ENCODE measurements at places on chromosomes 6 and 20.

DNA sequence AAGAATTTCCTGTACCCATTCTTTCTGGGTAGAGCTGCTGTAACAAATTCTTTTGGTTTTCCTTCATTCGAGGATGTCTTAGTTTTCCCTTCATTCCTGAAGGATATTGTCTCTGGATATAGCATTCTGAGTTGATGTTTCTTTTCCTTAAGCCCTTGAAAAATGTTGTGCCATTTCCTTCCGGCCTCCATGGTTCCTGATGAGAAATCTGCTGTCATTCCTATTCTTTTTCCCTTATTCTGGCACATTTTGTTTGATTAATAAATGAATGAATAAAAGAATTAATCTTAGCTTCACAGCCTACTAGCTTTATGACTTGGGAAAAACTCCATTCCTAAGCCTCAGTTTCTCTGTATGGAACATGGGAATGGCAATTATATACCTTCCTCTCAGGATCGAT lies 173.1 kb downstream of the EYA2 start:
- no peak for DNase-seq

DNA sequence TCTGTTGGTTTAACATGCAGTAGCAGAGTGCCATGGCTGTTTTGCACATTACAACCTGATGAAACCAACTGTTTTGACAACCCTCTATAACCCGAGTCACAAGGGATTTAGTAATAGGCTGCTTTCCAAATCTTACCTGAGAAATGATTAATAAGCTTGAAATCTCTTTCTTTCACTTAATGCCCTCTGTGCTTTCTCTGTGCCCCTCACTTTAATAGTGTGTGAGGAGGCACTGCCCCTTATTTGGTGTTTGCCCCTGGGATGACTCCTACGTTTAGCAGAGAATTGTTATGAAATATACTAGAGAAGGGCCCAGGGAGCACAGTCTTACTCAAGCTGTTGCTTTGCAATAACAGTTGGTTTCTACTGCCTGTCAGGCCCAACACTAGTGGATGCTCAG lies 31.0 kb upstream of the PTCHD4 start:
- no peak for DNase-seq

DNA sequence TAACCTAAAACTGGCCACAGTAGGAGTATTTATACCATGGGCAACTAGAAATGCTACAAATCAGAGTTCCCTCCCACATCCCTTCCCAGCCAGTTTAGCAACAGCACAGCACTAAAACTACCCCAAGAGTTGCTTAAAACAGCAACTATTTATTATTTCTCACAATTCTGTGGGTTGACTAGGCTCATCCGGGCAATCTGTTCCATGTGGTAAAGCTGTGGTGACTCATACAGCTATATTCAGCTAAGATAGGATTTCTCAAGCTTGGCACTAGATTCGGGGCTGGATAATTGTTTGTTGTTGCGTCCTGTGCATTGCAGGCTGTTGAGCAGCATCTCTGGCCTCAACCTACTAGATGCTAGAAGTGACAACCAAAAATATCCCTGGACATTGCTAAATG lies 8.6 kb upstream of the HECA start:
- no peak for DNase-seq

GRCh38 chr6:165702669-165703068 lies 39.6 kb upstream of the PDE10A start:
- DNase-seq = no peak

DNA sequence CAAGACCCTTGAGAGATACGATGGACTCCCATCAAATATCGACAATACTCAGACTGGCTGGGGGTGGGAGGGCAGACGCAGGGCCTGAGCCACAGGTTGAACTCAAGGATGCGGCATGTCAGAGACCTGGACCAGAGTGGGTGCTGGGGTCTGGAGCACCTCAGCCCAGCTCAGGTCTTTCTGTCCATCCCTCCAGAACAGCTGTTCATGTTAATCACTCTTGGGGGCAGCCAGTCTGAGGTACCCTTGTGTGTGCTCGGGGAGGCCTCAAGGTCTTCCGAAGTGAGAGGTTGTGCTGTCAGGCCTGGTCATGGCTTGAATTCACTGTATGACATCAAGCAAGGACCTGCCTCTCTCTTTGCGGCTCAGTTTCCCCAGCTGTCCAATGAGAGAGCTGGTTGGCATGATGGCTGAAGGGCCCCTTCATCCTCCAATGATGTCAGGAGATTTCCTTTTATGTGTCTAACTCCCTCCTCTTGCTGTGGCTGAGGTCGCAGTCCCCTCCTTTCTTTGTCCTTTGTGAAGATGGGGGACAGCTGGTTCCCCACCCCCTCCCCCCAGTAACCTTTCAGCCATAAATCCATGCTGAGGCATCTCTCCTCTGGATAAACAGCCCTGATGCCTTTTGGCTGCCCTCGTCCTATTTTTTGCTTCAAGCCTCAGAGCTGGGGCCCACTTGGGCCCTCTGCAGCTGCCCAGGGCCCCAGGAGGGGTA lies 15.3 kb downstream of the MYH7B start:
- no peak for DNase-seq

GRCh38 chr6:157249826-157250225 lies 73.5 kb downstream of the TMEM242 start:
- no peak for DNase-seq

DNA sequence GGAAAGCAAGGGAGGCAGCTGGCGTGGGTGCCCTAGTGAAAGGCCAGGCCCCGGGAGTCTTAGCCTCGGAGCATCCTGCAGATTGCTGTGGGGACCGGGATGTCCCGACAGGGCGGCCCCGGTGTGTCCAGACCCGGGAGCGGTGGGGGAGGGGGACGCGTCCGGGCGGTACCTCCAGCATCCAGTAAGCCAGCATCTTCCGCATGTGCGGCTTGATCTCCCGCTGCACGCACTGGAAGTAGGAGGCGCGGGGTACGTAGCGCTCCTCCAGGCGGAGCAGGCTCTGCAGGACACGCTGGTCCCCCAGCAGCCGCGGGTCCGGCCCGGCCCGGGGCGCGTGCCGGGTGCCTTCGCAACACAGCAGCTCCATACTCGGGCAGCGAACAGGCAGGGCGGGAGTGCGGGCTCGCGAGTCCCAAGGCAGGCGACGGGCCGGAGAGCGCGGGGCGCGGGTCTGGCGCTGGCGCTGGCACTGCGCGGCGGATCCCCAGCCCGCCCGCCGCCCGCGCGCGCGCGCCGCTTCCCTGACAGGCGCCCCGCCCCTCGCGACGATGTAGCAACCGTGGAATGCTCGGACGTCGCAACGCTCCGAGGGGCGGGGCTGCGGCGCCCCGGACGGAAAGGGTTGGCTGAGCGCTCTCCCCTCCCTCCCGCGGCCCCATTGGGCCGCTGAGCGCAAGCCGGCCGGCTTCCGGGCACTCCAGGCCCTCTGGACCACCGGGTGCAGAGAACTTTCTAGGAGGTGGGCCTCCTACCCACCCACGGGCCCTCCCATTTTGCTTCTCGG lies at the start of gene CCND3:
Gene CCND3 (minus strand): TSS at position 529 of the 787 bp plus-strand sequence. CDS start 159 bp downstream, at position 370.
- DNase-seq = peak; percentile 94

GRCh38 chr6:34374069-34374468 lies 18.4 kb downstream of the NUDT3 start:
- DNase-seq = no peak

DNA sequence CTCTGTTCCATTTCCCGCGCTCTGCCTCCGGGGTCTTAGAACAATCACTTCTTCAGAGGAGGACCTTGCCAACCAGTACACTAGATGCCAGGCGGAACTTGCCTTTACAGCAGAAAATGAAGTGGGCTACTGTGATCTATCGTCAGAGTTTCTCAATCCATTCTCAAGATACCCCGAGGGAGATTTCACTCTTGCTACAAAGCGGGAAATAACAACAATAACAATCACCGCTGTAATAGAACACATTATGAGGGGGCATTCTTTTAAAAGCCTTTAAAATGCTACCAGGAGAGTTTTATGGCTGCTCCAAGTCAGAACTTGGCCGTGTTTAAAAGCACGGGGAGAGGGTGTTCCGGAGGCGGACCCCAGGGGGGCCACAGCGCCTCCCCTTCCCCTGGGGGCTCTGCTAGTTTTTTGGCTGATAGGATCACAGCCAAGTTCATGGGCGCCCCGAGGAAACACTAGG lies 617.0 kb upstream of the AGPAT4 start:
- DNase-seq = no peak

- DNase-seq = no peak
Measured at GRCh38 chr6:111657146-111657545, 51.5 kb upstream of the TRAF3IP2 start.

- DNase-seq = peak; percentile 60
Measured at GRCh38 chr6:47047479-47048407, 5.6 kb upstream of the ADGRF1 start.

DNA sequence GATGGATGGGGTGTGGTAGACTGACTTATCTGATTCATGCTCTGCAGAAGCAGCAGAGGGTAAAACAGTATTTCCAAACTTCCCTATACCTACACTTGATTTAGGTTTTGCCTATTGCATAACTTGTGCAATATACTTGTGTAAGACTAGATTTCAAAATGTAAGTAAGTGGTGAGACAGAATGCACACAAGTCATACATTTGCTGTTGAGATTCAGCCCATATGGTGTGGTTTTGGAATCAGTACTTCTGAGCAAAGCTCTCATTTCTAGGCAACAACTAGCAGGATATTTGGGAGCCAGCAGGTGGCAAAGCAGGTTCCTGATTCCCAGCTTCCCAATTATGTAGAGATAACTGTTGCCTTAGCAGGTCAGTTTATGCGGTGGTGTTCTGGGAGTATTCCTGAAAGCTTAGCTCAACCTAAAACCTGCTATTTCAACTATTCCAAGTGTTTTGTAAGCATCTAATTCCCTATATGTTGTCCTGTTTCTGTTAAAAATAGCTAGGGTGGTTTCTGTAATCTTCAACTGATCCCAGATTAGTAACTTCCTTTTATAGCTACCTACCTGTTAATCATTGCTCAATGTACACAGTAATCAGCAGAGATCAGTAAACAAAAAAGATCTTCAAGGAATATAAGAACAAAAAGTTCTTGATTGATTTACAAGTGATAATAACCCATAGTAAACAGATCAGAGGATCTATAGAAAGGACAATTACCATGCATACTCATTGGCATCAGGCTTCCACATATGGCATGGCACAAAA lies 8.5 kb upstream of the FABP7 start:
- DNase-seq = no peak

DNA sequence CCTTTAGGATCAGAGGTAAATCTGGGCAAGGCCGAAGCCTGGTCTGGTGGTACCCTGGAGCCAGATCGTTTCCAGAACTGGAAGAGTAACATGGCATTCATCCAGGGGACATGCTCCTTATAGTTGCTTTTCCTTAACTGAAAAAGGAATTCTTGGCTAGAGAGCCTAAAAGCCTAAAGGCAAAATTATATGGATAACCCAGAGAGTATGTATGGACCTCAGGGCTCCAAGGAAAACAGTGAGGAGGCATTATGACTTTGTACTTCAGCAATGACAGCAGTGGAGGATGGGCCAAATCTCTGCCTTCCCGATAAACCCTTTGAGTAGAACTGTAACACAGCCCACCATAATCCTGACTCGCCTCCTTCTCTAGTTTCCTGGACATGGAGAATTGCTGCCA lies 29.3 kb downstream of the ARHGAP18 start:
- no peak for DNase-seq

DNA sequence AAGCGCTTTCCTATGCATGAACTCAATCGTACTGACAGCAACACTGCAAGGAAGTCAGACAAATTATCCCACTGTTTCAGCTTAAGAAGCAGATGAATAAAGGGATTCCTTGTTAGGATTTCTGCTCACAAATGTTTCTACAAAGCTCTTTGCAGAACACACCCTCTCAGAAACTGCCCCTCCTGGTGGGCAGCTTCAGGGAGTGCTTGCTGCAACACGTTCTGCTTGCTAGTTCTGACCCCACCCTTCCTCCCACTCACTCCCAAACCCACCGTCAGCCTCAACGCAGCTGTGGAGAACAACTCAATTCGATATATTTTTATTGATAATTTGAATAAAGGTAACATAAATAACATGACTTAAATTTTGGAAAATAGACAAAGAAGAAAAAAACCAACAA lies 250.8 kb upstream of the PRDM1 start:
- DNase-seq = no peak

DNA sequence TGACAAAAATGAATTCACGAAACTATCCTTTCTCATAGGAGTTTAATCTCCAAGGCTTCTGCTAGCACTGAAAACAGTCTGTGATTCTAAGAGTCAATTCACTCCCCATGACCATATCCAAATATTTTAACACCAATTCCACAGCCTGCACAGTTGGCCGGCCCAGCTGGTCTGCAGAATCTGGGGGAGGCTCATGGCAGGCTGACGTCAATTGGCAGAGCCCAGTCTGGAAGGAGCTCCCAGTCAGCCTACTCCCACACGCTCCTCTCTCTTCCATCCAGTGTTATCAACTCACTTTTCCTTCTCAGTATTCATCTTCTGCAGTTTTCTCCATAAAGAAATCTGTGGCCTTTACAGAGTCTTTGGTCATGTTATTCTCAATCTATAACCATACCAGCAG lies 111.0 kb downstream of the TBXT start:
- DNase-seq = peak; percentile 88

DNA sequence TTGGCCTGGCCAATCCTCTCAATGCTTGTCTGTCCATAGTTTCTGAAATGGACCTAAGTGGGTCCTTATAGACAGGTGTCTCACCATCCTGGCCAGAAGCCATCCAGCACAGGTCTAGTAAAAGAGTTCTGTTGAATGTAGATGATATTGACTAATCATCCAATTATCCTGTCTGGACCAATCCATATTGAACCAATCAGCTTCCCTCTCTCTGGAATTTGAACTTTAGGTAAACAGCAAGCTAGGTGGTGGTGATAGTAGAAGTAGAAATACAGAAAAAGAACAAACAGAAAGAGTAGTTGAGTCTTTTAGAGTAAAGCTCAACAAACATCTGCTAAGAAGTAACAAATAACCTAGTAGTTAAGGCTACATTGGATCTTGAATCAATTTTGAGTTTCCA lies 9.5 kb upstream of the PNRC1 start:
- no peak for DNase-seq

- DNase-seq = no peak
Measured at GRCh38 chr6:9927275-9927674, 487.6 kb downstream of the TFAP2A start.

DNA sequence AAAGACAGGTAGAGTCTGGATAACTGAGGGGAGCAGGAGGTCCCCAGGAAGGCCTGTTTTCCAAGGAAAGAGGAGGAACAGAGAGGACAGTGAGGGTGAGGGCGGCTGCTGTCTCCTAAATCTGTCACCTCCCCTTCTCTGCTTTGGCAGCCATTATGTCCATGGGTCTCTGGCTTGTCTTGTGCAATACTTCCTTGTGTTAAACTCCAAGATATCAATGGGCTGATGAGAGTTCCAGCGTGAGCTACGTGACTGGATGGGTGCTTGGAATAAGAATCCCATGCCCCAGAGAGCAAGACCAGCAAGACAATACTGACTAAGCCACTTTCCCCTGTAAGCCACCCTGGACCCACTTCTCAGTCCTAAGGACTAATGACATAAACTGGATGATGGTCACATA lies 26.3 kb upstream of the DNAAF9 start:
- DNase-seq = no peak

DNA sequence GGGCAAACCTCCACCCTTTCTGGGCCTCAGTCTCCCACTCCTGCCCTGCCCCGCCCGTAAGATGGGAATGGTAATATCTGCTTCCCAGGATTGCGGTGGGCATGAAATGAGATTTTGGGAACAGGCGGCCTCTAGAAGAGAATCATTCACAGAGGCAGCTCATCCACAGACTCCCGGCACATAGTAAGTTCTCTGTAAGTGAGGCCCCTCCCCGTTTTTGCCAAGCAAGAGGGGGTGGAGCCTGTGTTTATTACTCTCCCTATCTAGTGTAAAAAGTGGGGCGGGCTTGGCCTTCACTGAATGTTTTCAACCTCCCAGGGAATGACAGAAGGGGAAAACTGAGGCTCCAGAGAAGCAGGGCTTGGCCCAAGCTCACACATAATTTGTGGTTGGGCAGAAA lies 20.0 kb downstream of the SUN5 start:
- DNase-seq = no peak

GRCh38 chr6:169425628-169426370 lies 172.2 kb upstream of the THBS2 start:
- no peak for DNase-seq

Data from cerebellum (tissue), 4 donors.